Stimulated activated CD8-positive, alpha-beta memory T cell treated with anti-CD3 and anti-CD28 coated beads, Interleukin-15, amount 100 ng/mL, for 4 hours (primary cell): ENCODE measurements at places on chromosomes 13 and 19.

GRCh38 chr19:1644070-1644469 is 8.3 kb downstream of the TCF3 start:
- no peak for DNase-seq

GRCh38 chr13:52929846-52930245 is 81.4 kb upstream of the PCDH8 start:
- DNase-seq: no peak

- no peak for DNase-seq
Observed at GRCh38 chr19:43455321-43456113, 9.9 kb downstream of the LYPD3 start.

- no peak for DNase-seq
Observed at GRCh38 chr13:23473221-23473620, 39.7 kb upstream of the SACS start.

DNA sequence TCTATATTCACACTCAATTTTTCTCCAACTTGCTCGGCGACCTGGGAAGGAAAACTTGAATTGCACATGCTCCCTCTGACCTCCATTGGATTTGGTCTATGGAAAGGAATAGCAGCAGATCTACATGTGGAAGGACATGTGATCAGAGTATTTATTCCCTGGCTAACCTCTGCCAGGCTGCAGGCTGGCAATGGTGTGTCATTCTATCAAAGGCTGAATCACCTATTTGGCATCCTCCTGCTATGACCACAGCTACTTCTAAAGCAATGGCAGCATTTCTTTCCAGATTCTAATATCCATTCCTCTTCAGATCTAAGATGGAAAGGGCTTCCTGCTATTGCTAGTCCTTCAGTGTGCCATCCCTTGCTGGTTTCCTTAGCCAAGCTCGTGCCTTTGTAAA is 144.3 kb upstream of the FREM2 start:
- no peak for DNase-seq

GRCh38 chr19:54152878-54153524 is 6.5 kb downstream of the LENG1 start:
- DNase-seq: no peak

GRCh38 chr19:44822177-44822576 is 13.3 kb downstream of the BCAM start:
- DNase-seq: no peak

DNA sequence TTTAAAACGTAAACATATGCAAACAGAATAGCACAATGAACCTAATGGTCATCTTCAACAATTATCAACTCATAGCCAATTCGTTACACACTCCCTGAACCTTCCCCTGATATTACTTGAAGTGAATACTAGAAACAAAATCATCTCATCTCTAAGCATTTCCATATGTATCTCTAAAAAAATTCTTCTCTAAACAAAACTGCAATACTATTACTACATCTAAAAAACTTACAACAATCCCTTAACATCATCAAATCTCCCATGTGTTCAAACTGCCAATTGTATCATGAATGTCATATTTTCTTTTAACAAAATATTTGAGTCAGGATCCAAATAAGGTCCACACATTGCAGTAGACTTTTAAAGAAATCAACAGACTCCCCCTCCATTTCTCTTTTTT is 61.4 kb downstream of the FRY start:
- no peak for DNase-seq

DNA sequence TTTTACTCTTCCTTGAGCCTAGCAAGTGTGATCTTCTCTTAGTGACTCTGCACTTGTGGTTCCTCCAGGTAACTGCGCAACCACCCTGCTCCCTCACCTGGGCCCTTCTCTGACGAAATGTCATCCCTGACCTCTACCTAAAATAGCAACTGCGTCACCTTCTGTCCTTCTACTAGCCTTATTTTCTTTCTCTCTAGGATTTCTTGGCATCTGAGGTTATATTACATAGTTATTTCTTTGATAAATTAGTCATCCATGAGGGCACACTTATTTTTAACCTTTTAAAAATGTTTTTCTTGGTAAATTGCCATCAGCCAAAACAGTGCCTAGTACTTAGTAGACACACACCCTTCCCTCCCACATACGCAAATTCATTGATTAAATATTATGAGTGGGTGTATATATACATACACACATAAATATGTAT is 355.5 kb downstream of the ENOX1 start:
- DNase-seq: no peak

DNA sequence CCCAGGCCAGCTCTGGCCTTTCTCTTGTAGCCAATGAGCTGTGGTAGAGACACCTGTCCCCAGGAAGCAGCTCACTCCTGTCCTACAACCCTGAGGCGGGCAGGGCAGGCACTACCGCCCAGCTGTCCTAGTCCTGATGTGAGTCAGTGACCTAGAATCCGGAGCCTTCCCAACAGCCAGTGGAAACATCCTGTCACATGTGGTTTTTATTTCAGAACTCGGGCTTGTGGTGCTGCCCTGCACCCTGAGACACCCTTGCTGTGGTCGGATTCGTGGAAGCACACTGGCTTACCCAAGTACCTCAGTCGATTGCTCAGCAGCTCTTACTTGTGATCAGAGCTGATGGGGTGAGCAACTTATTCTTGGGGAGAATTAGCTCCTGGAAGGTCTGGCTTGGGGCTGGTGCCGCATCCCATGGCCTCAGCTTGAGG is 83.6 kb upstream of the ARHGEF7 start:
- no peak for DNase-seq

GRCh38 chr13:50843257-50844083 is at the start of gene DLEU7:
Gene DLEU7, minus strand, starts transcription at chr13:50843692. Its CDS starts 46 bp downstream, at chr13:50843646.
- DNase-seq: no peak

GRCh38 chr13:20664351-20664750 is 39.1 kb upstream of the IL17D start:
- DNase-seq: no peak

- no peak for DNase-seq
Observed at GRCh38 chr13:69319656-69320055, 788.0 kb upstream of the ATXN8OS start.

- DNase-seq: no peak
Observed at GRCh38 chr19:53388904-53389303, 6.0 kb upstream of the ZNF765 start.
